Kidney epithelial cell (primary cell): ENCODE measurements at places on chromosomes 1 and 21. TPM values are rescaled to one million over a fixed set of nuclear protein-coding genes. Genes with fewer than 3 reads are reported as not detected.

The SLC45A1 gene
- 0.79 and 1.5 TPM in 2 replicates for total RNA-seq

The GNG4 gene
- 0.54 and 0.68 TPM in 2 replicates for total RNA-seq

The KIRREL1 gene
- total RNA-seq = 119 and 126 TPM in 2 replicates

The ACTL8 gene
- total RNA-seq = 0.17 TPM in 1 of 2 replicates, not detected in the other
